ENCODE measurements at places on chromosomes 5 and 9.
A peak's percentile ranks its signal among the peaks of the same experiment; 100 is the strongest.

- DNase-seq: peak; percentile 96
These were observed 25.4 kb upstream of the ZSWIM6 start for GRCh38 chr5:61306531-61307131.

DNA sequence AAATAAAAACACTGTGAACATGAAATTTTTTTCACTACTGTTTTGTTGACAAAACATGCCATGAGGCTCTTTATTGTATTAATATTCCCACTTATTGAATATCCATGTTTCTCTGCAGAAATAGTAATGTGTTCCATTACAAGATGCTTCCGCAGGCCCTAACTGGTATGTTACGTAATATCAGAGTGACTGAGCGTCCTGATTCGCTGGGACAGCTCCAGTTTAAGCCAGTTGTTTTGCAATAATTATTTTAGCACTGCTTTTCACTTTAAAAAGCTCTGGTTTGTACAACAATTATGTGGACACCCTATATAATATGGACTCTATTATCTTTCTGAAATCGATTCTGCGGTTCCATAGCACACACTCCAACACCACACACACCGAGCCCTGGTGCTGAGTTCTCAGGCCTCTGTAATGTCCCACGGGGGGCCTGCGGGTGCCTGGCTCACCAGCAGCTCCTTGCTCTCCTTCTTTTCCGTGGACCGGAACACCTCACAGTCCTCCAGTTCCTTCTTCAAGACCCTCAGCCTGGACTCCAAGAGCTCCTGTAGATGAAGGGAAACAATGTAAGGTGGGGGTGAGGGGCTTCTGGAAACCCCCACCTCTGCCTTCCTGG lies 1.8 kb downstream of the TRIM7 start:
- DNase-seq: peak; percentile 76

GRCh38 chr9:16071400-16071799 lies 518.6 kb downstream of the CCDC171 start:
- no peak for DNase-seq

DNA sequence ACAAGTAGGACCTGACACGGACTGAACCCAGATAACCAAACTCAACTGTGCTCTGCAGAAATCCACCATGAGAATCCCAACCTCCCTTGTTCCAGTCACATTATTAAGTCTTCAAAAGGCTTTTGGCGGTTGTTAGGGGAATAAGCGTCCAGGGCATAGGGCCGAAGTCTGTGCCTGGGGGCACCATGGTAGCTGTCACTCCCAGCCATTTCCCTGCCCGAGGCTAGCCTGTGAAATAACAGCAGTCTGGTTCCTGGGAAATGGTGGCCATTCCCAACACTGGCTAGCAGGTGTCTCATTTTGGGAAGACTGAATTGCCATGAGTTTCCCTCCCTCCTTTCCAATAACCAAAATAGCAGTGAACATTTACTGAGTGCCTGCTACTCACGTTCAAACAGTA lies 122.2 kb downstream of the CRB2 start:
- DNase-seq: no peak

- no peak for DNase-seq
These were observed 214.7 kb upstream of the PLPPR1 start for GRCh38 chr9:100813871-100814270.

DNA sequence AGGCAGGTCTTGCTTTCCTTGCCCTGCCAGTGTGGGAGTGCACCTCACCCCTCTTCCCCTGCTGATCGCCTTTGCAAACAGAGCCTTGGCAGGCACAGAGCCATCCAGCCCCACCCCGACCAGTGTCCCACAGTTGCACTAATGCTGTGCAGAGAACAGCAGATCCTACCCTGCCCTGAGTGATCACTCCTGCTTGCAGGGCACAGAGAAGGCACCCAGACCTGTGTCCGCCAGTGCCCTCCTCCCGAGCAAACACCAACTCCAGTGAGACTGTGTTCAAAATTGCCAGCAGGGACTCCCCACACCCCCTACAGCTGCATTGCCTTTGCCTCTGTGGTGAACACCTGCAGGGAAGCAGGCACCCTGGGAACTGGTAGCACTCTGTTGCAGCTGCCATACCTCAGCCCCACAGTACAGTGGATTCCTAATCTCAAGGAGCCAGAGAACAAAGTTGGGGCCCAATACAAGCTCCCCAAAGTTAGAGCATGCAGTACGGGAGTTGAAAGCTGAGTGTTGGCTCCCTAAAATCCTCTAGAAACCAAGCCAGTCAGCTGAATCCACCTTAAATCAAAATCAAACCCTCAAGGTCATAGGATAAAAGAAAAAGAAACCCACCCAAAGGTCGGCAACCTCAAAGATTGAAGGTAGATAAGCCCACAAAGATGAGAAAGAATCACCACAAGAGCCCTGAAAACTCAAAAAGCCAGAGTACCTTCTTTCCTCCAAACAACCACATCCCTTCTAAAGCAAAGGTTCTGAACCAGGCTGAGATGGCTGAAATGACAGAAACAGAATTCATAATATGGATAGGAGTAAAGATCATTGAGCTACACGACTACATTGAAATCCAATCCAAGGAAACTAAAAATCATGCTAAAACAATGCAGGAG lies 92.9 kb upstream of the PIK3R1 start:
- no peak for DNase-seq

- no peak for DNase-seq
These were observed 19.6 kb downstream of the ANKDD1B start for GRCh38 chr5:75630875-75631274.

DNA sequence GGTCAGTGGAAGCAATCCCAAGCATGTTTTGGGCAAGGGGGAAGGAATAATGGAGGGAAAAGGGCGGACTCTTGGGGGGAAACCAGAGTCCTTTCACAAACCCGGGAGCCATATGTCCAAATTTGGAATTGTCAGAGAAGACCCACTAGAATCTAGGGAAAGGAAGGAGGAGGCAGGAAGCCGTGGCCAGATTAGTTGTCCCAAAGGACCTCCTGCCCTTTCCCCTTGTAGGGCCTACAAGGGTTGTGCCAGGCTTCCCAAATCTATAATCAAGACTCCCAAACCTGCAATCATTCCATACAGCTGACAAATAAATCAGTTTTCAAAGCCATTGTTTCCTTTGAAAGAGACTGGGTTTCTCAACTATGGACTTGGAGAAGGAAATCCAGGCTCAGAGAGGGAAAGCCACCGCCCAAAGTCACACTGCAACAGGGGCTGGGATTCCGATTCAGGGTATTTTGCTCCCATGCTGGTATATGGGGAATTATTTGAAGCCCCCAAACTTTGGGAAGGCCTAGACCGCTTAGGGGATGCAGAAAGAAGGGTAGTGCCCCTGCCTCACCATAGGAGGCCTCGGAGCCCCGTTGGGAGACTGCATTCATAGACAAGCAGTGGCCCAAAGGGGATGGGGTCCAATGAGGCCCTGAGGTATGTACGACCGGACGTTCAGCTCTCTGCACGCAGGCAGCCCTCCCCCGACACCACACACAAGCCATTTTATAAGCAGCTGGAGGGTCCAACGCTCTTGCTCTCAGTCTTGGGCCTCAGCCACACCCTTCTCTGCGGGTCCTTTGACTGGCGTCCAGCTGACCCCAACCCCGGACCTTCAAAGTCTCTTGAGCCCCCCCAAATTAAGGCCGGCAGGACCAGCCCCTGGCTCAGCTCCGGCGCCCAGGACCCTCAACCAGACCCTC lies 815 bp downstream of the ANXA6 start:
- peak; percentile 41 for DNase-seq

- DNase-seq: no peak
These were observed 118.7 kb upstream of the WWC1 start for GRCh38 chr5:168172760-168173223.

DNA sequence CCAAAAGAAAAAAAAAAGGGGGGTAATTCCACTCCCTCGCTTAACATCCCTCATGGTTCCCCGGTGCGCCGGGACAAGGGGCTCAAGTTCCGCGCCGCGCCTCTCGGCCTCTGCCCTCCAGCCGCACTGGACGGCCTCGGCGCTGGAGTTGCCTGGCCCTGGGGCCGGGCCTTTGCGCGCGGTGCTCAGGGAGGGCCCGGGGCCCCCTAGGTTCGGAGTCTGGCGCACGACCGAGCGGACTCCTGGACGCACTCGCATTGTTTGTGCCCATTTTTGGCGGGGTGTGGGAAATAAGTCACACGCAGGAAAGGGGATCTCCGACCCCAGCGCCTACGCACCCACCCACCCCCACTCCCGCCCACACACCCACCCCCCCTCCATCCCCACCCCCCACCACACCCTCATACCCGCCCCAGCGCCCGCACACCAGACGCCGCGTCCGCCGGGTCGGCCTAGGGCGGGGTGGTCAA lies 381 bp downstream of the MED22 start:
- DNase-seq: no peak

- DNase-seq: no peak
These were observed 123.8 kb downstream of the FGF18 start for GRCh38 chr5:171543148-171543815.

GRCh38 chr5:104431981-104432380 lies 869.4 kb upstream of the NUDT12 start:
- no peak for DNase-seq

- DNase-seq: peak; percentile 81
These were observed 397.1 kb downstream of the MAN2A1 start for GRCh38 chr5:110086658-110087388.

DNA sequence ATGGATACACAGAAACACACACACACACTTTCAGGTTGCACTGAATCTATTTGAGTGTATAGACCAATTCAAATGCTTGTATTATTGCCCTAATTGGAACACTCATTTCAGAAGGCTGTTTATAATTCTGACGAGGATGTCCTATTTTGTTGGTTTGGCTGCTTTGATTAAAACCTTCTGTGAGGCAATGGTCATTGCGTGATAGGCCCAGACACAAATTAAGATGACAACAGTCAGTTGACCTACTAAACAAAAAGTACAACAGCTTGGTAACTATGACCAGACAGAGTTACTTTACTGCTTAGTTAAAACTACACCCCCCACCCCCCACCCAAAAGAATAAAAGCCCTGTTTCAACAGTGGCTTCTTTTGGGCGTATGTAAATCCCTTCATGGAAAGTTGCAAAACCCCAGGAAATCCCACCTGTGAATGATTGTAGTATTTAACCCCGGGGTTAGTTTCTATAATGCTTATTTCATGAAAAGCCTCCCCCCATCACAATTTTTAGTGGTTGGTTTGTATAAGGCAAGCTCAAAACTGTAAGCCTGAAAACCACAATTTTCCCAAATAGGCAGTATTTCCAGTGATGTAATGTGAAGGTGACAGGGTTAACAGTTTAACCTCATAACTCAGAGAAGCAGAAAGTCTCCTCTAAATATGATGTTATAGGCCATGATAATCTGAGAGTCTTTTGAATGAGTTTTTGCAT lies 340.8 kb downstream of the FGF10 start:
- DNase-seq: no peak

GRCh38 chr9:126849591-126850225 lies 10.7 kb upstream of the ZBTB34 start:
- no peak for DNase-seq

- no peak for DNase-seq
These were observed 31.0 kb downstream of the MTREX start for GRCh38 chr5:55338810-55339243.

GRCh38 chr9:122356627-122357026 lies 14.2 kb upstream of the PTGS1 start:
- DNase-seq: no peak

DNA sequence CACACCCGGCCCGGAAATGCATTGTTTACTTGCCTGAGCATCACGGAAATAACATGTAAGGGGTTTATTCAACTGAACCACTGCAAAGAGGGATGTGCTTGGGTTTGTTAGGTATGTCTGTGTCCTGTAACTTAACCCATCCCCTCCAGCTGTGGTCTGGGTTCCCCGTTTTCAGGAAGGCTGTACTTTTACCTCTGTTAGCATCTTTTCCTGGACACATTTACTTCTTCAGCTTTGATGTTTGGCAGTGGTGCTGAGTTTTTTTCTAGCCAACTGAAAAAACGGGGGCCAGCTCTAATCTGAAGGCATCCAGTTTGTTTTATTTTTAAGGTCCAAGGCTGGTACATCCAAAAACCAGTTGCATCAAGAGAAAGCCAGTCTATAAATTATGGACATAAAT lies 561.8 kb downstream of the BNC2 start:
- no peak for DNase-seq

GRCh38 chr9:98791608-98792490 lies 4.5 kb downstream of the ANKS6 start:
- no peak for DNase-seq

DNA sequence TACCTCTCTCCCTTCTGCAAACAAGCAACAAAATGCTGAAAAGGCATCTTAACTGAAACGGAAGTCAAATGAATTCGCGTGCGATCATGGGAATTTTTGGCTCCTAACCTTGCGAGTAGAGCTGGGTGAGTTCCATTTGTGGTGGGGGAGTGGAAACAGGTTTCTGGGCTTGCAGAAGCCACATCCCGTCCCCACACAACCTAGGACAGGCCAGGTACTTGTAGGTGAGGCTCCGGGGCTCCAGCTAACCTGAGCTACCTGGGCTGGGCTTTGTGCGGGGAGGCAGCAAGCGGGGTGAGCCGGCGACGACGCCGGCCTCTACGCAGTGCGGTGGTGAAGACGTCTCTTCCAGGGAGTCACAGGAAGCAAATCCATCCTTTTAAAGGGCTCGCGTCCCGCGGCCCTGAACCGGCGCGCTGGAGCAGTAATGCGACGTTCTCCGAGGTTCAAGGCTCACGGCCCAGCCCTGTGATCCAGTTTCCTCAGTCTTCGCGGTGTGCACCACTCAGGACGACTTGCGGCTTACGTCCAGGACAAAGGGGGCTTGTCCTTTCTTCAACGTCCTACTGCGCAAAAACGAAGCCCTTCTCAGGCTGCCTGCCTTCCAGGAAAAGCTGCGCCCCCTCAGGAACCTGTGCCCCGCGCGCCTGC lies 567 bp upstream of the SPIN1 start:
- peak; percentile 65 for DNase-seq

GRCh38 chr5:167481345-167481744 lies 810.1 kb upstream of the WWC1 start:
- DNase-seq: no peak
